ENCODE measurements at places on chromosomes 6 and 20.

GRCh38 chr6:49606721-49607390, 29.8 kb downstream of the RHAG start:
- no peak for DNase-seq

DNA sequence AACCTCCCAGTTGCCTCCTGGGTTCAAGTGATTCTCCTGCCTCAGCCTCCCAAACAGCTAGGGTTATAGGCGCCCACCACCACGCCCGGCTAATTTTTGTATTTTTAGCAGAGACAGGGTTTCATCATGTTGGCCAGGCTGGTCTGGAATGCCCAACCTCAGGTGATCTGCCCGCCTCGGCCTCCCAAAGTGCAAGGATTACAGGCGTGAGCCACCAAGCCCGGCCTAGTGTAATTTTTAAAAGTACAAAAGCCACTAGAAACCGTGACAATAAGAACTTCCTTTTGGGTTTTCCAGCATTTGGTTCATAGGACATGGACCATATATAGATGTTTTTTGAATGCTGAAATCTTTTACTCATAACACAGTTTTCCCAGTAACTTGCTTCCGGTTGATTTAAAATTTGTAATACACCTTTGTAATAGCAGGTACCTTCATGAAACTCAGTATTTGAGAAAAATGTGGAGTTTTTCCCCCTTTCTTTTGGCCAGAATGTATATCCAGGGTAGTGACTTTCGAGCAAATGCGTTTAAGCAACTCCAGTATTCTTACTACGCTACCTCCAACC, 467 bp downstream of the PXT1 start:
- DNase-seq: no peak

GRCh38 chr6:38588631-38589366, 50.9 kb downstream of the BTBD9 start:
- no peak for DNase-seq

GRCh38 chr20:6074145-6074561, 20.3 kb upstream of the LRRN4 start:
- DNase-seq: no peak

DNA sequence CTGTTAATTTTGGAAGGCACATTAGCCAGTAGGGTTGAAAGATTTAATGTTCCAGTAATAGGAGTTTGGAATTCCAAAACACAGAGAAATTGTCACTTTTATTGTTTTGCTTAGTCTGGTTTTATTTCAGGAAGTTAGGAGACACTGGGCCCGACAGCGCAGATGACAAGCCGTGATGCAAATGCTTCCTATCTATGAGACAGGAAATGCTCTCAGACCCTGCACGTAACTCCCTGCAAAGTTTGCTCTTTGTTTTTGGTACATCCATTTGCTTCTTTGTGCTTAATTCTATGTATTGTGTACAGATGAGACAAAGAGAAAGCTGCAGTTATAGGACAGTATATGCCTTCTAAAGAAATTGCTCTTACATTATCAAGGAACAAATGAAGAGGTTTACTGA, 201.6 kb upstream of the SGK1 start:
- DNase-seq: no peak

GRCh38 chr6:41167173-41167963, 4.5 kb upstream of the TREM2 start:
- DNase-seq: no peak

DNA sequence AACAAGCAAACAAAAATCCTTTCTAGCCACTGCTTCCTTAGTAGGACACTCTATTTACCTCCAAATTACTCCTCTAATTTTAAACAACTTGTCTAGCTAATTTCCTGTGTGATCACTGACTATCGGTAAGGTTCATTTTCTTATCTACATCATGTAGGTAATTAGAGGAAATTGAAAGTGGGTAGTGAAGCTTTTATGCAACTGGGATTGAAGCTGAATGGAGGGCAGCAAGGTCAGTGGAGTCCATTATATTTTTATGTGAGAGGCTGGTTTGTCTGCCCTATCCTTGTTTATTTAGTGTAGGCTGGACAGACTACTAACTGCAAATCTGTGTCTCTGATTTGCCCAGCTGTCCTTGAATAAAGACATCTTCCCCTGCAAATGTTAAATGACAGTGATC, 88.5 kb upstream of the SIM1 start:
- no peak for DNase-seq

- DNase-seq: no peak
Observed at GRCh38 chr6:42616716-42617115, 52.9 kb downstream of the UBR2 start.

DNA sequence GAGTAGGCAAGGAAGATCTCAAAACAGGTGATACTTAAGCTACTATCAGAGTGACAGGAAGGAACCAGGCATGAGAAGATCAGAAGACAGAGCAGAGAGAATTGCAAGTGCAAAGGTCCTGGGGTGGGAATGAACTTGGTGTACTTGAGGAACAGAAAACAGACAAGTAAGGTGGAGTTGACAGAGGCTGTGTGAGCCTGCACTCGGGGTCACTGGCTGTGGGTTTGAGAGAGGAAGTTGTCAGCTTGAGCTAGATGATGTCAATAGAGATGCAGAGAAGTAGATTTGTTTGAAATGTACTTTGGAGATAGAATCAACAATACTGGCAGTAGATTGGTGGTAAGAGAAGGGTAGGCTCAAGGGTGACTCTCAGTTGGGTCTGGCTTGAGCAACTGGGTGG, 209.5 kb downstream of the CLIC5 start:
- DNase-seq: no peak

- DNase-seq: no peak
Observed at GRCh38 chr6:28371706-28372451, 22.1 kb downstream of the ZKSCAN3 start.
